T-helper 2 cell (primary cell): ENCODE measurements at places on chromosomes 11 and 22.

DNA sequence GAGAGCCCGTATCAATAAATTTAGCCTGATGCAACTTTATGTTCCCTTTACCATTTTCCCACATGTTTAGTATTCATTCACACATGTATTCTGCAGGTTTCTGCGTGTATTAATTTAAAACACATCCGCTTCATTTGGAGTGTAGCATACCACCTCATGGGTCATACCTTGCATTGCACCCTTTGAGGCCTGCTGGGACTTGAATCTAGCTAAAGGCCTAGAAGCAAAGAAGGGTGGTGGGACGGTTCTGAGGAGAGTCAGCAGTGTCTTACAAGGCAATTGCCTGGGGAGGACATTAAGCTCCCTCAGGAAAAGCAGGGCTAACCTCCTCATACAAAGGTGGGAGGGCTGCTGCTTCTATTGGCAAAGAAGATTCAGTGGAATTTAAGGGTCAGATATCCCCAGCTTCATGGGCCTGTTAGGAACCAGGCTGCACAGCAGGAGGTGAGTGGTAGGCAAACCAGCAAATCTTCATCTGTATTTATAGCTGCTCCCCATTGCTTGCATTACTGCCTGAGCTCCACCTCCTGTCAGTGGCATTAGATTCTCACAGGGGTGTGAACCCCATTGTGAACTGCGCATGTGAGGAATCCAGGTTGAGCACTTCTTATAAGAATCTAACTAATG is 15.9 kb upstream of the SNX19 start:
- no peak for DNase-seq

DNA sequence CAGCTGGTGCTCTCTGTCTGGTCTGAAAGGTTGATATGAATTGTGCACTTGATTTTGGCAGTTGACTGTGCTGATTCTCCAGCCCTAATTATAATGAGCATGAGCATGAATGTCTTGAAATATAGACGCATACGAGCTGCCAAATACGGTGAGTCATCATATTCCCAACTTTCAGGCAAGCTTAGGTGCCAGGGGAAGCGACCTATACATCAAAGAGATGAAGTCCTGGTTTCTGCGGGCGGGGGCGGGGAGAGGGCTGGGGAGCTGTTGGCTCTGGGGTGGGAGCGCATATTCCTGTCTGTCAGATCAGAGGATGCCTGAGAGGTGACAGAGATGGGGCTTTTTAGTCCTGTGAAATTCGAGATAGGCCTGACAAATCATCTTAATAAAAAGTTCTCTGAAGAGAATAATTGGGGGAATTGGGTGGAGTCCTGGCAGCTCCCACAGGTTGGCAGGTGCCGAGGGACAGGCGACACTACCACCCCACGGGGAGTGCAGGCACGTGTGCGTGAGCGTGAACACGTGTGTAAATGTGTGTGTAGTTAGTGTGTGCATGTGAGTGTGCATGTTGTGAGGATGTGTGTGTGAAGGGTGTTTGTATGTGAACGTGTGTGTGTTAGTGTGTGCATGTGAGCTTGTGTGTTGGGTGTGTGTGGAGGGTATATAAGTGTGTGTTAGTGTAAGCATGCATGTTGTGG is 865.3 kb downstream of the TBC1D22A start:
- DNase-seq = no peak

GRCh38 chr11:123815122-123815521 is 9.0 kb upstream of the OR6M1 start:
- DNase-seq = no peak

GRCh38 chr22:37267661-37268413 is 14.5 kb upstream of the CYTH4 start:
- no peak for DNase-seq

- no peak for DNase-seq
These were observed 20.7 kb downstream of the ADAMTS15 start for GRCh38 chr11:130469181-130469580.

GRCh38 chr11:19161651-19162050 is 40.1 kb downstream of the CSRP3 start:
- no peak for DNase-seq

GRCh38 chr11:113994077-113994954 is 19.4 kb downstream of the HTR3A start:
- DNase-seq = no peak

DNA sequence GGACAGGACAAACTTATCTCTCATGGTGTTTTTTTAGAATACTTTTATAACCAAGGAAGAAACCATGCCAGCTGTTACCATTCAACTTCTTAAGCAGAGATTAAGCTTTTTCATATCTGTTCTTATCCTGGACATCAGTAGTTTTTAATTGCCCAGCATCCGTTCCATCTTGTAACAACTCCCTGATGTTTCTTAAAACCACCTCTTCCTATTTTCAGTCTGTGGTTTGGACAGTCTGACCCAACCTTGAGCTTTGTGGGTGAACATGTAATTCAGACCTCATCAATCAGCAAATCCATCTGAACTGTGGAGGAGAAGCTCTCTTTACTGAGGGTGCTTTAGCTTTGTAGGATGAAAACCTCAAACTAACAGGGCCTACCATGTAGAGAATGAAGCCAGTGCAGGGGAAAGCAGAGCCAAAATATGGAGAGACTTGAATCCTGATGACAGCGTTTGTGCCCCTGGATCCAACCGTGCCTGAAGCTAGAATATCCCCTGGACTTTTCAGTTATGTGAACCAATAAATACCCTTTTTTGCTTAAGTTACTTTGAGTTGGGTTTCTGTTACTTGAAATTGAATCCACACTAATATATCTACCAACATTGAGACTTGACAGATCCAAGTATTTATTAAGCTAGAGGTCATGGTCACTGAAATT is 9.4 kb downstream of the TUG1 start:
- DNase-seq = no peak

GRCh38 chr22:46171940-46172339 is 21.6 kb downstream of the PPARA start:
- no peak for DNase-seq

DNA sequence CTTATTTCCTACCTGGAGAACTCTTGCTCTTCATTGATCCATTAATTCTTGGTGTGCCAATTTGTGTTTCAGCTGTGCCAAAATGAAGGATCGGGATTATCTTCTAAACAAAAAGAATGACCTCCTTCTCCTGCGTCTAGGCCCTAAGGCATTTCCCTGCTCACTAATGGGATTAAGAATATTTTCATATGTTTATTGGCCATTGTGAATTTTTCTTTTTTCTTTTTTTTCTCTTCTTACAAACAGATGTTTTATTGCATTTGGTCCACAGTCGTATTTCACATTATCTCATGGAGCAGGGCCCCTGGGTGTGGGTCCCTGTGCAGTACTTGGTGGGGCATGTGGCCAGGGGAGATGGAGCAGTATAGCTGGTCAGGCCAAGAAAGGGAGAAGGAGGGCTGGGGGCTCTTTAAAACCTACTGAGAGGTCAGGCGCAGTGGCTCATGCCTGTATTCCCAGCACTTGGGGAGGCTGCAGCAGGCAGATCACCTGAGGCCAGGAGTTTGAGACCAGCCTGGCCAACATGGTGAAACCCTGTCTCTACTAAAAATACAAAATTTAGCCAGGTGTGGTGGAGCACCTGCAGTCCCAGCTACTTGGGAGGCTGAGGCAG is 35.3 kb upstream of the HORMAD2 start:
- DNase-seq = no peak

DNA sequence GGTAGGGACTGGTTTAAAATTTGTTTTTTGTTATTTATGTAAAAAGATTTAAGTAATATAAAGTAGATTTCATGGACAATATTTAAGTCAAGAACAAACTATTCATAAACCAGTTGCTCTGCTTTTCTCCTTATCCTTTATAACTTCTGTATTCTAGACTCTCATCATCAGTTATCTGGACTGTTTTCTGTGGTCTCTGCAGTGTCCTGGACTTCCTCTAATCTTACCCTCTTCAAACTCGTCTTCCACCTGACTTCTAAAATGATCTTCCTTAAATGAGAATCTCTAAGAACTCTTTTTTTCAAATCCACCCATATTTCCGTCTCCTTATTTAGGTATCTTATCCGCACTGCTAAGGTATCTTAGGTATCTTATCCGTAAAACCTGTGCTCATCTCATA is 8.1 kb downstream of the RRM1 start:
- DNase-seq = no peak

- DNase-seq = no peak
These were observed 23.1 kb upstream of the COMT start for GRCh38 chr22:19918332-19919106.

GRCh38 chr11:94636388-94636949 is 69.3 kb downstream of the PIWIL4 start:
- DNase-seq = no peak

- peak; percentile 87 for DNase-seq
These were observed at the start of gene MEI1 for GRCh38 chr22:41699264-41700107. TSS of gene MEI1 (plus strand) at chr22:41699503. CDS start at chr22:41699539, 36 bp downstream.
